ENCODE measurements at places on chromosomes 12 and 14.

DNA sequence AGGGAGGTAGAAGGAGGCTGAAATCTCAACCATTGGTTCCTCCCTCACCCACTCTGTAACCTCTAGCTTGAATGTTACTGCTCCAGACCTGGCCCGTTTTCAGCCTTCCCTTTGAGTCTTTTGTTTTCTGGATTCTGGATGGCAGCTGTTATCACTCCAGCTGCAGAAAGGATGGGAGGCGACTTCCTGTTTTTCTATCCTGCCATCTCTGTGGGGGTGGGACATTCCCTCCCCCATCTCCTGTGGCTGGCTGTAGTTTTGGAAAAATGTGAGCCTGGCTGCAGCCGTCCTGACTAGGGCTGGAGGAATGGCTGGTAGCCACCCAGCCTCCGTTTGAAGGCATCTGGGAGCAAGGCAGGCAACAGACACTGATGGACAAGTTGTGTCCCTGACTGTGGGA, 2.9 kb upstream of the PPFIBP1 start:
- peak; percentile 2 for DNase-seq

DNA sequence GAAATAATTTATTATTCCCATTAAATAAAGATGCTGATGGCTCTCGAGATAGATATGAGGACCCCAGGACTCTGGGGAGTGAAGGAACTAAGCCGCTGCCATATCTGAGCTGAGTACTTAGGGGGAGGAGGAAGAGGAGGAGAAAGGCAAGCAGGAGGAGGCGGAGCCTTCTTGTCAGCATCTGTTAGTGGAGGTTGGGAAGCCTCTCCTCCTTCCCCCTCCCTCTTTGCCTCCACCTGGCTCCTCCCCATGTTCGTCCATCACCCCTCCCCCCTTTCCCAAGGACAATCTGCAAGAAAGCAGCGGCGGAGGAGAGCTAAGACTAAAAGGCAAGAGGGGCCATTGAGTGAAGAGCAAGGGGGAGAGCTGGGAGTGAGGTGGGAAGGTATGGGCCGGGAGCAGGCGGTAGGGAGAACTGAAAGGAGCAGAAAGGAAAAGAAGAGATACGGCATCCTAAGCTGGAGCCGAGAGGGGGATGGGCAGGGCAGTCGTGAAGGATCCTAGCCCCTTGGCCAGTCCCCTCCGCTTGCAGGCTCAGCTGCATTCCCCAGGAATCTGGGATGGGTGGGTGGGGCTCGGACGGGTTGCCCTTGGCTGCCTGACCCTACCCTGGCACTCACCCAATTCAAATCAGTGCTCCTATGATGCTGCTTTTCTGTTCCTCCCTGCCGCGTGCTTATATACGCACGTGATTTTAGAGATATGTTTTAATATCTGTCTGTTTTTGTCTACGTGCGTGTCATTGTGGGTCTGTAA, at the start of gene PFKM:
Gene PFKM, plus strand, starts transcription at position 287 of the 756 bp plus-strand sequence. CDS start 3,411 bp downstream, outside the sequence.
- DNase-seq, result peak; percentile 7

DNA sequence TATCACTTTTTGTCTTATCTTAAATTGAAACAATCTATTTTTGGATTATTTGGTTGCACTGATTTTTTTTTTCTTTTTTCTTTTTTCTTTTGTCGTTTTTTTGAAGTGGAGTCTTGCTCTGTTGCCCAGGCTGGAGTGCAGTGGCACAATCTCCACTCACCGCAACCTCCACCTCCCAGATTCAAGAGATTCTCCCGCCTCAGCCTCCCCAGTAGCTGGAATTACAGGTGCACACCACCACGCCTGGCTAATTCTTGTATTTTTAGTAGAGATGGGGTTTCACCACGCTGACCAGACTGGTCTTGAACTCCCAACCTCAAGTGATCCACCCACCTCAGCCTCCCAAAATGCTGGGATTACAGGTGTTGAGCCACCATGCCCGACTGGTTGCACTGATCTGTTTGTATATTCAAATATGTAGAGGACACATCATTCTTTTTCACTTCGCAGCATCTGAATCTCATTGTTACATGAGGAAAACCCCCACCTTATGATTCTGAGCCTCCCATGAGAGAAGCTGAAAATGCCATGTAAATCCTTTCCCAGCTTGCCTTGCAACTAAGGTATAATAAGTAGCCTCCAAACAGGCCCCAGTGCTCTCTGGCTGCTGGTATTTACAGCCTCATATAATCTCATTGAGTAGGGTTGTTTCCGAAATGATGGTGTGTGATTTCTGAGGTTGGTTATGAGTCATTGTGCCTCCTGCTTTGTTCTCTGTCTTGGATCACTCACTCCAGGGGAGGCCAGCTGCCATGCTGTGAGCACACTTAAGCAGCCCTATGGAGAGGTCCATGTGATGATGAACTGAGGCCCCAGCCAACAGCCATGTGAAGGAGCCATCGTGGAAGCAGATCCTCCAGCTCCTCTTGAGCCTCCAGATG, 5.2 kb upstream of the HSP90B1 start:
- peak; percentile 52 for DNase-seq

GRCh38 chr12:43106355-43106754, 445.6 kb downstream of the ADAMTS20 start:
- peak; percentile 66 for DNase-seq

- no peak for DNase-seq
These were observed 139.7 kb upstream of the TBX3 start for GRCh38 chr12:114823724-114824123.

DNA sequence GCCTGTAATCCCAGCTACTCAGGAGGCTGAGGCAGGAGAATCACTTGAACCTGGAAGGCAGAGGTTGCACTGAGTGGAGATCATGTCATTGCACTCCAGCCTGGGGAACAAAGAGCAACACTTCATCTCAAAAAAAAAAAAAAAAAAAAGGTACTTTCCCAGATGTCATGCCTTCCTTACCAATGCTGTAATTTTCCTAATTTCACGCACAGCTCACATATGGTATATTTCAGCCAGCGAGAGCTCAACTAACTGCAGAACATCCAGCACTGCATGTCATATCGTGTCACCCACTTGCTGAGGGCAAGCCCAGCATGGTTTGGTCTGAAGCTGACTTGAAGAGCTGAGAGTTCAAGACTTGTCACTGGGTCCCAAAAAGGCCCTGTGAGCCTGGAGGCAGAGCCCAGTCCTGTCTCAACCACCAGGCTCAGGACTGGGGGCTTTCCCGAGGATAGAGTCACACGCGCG, 29.0 kb downstream of the NFKBIA start:
- no peak for DNase-seq

DNA sequence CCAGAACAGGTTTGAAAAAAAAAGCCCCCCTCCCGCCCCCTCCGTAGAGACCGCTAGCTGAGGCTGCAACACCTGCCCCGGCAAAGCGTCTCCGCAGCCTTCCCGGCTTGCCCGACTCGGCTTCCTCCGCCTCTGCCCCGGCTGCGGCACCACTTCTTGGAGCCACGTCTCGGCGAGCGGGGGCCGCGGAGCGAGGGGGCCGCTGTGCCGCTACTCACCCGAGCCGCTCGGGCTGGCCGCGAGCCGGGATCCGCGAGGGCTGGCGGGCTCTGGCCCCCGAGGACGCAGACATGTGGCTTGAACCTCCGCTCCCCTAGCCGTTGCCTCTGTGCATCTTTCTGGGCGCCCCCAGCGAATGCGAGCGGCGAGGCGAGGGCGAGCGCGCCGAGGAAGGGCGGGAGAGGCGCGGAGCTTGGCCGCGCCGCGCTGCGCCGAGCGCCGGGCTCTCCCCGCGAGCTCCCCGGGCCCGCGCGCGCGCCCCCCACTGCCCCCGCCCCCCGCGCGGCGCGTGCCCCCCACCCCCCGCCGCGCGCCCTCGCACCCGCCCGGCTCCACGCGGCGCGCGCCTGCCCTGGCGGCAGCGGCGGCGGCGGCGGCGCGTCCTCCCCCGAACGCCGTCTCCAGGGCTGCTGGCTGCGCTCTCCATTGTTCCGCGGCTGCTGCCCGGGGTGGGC, 249.5 kb downstream of the APAF1 start:
- no peak for DNase-seq

- no peak for DNase-seq
These were observed 309.2 kb downstream of the PAWR start for GRCh38 chr12:79381248-79382208.

- DNase-seq, result no peak
These were observed 1.5 kb downstream of the KRT75 start for GRCh38 chr12:52432559-52433207.

DNA sequence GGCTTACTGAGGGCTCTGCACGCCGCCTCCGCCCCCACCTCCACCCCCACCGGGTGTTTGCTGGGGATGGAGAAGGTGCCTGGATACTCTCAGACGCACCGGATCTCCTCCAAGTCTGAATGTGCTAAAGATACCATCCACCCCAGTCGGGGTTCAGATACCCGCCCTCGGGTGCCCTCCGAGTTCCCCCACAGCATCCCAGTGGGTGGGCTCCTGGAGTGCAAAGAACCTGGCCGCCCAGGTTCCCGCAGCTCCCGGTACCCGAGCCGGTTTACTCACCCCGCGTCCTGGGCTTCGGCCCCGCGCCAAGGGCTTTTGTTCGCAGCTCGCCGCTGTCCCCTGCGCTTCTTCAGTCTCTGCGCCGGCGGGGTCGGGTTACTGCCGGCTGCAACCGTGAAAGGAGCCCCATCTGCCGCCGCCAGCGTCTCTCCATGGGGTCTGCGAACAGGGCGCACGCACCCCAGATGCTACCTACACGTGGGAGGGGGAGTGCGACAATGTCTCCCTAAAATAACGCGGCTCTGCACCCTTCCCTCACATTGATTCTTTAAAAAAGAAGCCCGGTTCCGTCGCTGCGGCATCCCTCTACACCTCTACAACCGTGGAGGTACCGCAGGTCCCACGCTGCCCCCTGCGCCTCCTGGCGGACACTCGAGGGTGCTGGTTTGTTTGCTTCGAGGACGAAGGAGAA, at the start of gene CCDC177:
Gene CCDC177, minus strand, starts transcription at position 609 of the 691 bp plus-strand sequence. CDS start 1,249 bp downstream, outside the sequence.
- DNase-seq, result no peak

GRCh38 chr14:94522115-94522724, 13.0 kb upstream of the SERPINA12 start:
- no peak for DNase-seq

GRCh38 chr14:83556746-83557453, 1973.0 kb upstream of the FLRT2 start:
- no peak for DNase-seq

DNA sequence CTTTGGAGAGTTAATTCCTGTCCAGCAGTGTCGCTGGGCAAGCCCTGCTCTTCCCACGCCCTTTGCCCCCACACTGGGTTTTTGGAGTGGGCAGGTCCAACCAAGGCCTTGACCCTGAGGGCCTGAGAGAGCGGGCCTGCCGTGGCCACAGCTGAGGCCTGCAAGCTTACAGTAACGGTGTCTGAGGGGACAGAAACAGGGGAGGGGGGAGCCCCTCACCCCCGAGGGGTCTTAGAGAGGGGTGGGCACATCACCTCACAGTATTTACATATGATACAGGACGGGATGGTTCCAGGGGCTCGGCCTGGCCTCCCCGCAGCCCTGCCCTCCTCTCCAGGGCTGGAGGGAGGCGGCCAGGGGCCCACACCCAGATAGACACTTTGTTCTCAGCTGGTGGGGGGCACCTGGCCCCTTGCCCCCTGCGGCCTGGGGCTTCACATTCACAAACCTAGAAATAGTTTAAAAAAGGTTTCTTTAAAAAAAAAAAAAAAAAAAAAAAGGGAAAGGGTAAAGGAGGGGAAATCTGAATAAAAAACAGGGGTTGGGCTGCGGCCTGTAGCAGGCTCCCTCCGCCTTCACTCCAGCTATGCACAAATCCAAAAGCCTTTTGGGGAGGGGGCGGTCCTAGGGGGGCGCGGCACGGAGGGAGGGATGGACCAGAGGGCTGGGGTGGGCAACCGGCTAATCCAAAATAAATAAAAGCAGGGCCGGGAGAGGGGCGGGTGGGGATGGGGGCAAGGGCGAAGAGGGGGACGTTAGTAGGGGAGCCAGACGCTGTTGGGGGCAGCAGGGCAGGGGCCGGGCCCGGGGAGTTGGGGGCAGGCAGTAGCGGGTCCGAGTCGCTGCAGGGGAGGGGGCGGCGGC, 14.8 kb upstream of the PLA2G1B start:
- DNase-seq, result no peak

- peak; percentile 45 for DNase-seq
These were observed 3.6 kb upstream of the EID3 start for GRCh38 chr12:104299842-104300481.

DNA sequence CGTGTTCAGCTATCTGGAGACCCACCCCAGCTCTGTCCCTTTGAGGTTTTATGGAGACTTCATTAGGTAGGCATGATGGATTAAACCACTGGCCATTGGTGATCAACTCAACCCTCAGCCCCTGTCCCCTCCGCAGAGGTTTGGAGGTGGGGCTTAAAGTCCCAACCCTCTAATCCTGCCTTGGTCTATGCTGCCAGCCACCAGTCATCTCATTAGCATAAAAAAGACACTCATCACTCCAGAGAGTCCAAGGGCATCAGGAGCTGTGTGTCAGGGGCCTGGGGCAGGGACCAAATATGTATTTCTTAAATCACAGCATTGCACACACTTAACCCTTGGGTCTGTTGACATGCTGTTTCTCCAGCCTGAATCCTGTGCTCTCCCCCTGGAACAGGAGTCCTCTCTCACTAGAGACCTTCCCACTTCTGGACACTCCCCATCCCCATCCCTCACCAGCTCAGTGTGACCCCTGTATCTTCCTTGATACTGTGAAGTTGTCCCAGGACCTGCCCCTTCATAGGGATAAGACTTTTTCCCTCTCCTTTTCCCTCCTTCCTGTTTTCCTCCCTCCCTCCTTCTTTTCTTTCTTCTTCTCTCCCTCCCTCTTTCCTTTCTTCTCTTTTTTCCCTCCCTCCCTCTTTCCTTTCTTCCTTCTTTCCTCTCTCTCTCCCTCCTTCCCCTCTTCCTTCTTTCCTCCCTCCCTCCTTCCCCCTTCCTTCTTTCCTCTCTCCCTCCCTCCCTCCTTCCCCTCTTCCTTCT, 54.7 kb upstream of the CLMN start:
- DNase-seq, result no peak
